GM23338 (cell line): ENCODE measurements at places on chromosomes 5 and 9.

GRCh38 chr9:73155377-73155776, 3.7 kb downstream of the ANXA1 start:
- no peak for DNase-seq

DNA sequence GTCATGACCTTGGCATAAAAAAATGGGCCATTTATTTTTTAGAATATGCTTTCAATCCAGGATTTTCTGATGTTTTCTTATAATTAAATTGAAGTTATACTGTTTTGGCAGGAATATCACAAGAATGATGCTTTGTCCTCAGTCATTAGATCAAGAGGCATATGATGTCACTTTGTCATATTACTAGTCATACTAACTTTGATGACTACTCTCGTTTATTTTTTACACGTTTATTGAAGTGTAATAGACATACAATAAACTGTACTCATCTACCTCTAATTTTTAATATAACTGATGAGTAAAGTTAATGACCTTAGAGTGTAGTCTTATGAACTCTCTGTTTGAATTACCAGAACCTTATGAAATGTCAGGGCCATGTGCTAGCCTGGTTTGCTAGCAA, 56.4 kb downstream of the PBX3 start:
- DNase-seq, result no peak

DNA sequence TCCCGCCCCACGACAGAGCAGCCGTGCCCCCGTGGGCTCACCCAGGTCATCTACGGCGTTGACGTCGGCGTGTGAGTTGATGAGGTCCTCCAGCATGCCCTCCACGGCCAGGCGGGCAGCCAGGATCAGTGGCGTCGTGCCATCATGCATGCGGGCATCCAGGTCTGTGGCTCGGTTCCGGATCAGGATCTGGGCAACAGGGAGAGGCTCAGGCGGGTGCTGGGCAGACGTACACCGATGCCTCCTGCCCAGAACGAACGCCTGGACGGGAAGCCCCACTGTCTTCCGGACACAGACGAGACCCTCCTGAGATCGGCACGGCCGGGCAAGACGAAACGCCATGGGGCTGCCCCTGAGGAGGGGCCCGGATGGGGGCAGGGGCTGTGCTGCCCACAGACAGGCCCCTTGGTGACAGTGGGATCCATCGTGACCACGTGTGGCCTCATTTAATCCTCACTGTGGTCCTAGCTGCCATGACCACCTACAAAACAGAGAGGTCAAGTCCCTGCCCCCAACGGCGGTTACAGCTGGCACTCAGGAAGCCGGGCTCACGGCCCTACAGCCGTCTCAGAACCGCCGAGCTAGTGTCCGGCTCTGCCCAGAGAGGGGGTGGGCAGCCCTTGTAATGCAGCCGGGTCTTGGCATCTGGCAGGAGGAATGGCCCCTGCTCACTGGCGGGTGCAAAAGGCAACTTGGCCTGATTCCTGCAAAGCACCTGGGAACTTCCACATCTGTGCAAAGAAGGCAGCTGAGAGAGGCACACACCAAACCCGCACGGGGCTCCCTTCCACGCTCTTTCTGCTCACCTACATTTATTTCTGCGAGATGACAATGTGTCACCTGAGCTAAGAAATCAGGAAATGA, 16.5 kb upstream of the SEC16A start:
- DNase-seq, result no peak

- no peak for DNase-seq
These were observed 304.3 kb upstream of the ARRDC3 start for GRCh38 chr5:91687430-91687829.

DNA sequence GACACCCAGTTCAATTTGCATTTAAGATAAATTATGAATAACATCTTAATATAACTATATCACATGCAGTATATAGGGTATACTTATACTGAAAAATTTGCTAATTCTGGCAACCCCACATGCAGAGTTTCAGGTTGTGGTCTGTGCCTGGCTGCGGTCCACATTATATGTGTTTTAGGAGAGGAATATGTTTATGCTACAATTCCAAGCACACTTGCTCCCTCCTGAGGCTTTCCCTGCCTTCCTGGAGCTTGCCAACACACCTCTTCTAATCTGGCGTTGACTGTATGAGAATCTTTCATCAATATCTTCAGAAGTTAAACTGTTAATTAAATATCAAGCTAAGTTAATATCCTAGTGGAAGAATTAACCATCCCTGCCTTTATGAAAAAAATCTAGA, 45.2 kb downstream of the SEMA5A start:
- no peak for DNase-seq
